ENCODE measurements at places on chromosomes 13 and 19.

GRCh38 chr19:7534531-7535046 lies 928 bp upstream of the PNPLA6 start:
- DNase-seq = peak; percentile 81

- no peak for DNase-seq
Observed at GRCh38 chr13:110116072-110116487, 190.9 kb downstream of the COL4A1 start.

DNA sequence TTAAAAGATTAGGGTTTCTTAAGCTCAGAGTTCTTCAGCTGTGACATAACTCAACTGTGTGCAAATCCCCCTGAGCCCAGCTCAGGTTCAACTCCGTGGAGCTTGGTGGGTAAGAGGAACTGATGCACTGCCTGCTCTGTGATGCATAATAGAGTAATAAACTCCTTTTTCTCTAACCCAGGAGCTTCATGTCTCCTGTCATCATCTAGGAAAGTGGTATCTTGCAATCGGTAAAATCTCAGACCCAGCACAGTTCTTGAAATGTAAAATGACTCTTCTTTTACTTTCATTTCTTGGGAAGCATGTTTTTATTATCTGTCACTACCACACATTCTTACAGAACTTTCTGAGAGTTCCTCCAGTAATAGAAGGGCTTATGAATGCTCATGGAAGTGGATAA lies 123.8 kb upstream of the PCDH9 start:
- DNase-seq = no peak

GRCh38 chr19:2164020-2164998 lies 576 bp downstream of the DOT1L start:
- DNase-seq = no peak

- peak; percentile 76 for DNase-seq
Observed at GRCh38 chr19:4140237-4140711, 13.2 kb upstream of the CREB3L3 start.

DNA sequence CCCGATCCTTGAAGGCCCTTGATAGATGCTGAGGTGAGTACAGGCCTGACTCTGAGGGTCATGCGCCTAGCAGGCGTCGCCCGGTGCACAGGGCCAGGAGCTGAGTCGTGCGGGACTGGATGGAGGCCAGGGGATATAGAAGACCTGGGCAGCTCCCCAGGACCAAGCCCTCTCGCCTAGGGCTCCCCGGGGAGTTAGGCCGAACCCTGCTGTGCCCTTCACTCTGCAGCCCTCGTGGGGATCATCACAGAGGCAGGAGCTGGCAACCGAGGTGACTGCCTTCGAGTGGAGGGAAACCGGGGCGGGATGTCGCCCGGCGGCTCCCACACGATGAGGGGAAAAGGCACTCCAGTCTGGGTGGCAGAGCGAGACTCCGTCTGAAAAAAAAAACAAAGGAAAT lies 11.7 kb downstream of the CSNK1G2 start:
- no peak for DNase-seq

DNA sequence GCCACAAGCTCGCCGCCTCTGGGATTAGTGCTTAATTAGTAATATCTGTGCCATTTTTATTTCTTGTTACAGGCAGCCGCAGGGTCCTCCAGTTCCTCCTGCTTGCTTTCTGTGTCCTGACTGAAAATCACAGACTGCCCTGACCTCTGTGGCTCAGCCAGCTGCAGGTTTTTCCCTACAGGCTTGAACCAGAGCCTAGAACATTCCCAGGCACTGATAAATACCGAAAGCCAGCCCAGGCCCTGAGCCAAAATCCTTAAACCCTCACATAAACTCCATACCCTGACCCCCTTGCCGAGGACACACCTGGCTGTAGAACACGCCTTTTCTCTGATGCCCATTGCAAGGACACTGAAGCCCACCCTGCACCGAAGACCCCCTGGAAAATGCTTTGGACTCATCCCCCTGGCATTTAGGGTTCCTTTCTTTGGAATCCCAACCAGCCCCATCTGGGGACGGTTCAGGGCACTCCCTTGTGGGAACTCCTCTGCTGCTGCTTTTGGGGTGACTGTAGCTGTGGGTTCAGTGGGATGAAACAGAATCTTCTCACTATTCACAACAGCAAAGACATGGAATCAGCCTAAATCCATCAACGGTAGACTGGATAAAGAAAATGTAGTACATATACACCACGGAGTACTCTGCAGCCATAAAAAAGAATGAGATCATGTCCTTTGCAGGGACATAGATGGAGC lies 15.5 kb downstream of the DPP9 start:
- no peak for DNase-seq

DNA sequence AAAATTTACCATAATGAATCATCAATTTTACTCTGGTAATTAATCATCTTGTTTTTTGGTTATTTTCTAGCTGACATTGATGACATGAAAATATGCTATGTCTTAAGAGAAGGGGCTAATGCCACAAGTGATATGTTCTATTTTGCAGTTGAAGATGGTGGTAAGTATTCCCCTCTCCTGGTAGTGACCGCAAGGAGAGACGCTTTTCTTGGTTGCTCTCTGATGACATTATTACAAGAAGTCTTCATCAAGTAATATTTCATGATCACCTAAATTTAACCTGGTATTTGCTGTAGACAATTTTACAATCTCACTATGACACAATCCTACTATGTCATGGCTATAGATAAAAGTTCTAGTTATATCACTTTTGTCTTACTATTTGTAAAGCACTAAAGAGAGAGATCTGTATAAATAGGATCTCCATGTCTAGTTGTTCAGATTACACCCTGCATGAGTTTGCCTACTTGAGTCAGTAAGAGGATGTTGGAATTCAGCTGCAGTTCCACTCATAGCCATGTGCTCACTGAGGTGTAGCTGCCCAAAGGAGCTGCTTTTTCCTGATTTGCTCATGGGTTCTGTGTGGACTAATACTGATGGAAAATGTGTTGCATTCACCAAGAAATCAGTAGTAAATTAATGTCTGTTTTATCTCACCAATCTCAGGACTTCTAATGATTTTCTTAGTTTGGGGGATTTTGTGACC lies 10.9 kb downstream of the FREM2 start:
- no peak for DNase-seq

GRCh38 chr13:81117416-81117815 lies 776.5 kb upstream of the SPRY2 start:
- DNase-seq = no peak

DNA sequence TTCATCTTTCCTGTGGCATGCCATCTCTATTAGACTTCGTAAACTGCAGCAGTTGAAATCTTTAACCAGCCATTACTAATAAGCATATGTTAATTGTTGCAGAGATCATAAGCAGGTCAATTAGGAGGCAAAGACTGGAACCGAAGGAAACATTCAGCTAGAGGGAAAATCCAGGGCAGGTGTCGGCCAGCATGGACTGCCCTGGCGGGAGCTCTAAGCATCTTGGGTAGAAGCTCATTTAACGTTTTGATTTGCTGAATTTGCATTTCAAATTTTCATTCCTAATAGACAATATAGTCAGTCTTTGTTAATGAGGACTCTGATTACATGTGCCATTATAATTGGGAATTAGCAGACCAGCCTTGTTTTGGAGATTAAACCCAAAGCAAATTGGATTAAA lies 238.6 kb downstream of the POU4F1 start:
- DNase-seq = peak; percentile 79

GRCh38 chr19:34088292-34088691 lies 84.0 kb upstream of the LSM14A start:
- DNase-seq = no peak

DNA sequence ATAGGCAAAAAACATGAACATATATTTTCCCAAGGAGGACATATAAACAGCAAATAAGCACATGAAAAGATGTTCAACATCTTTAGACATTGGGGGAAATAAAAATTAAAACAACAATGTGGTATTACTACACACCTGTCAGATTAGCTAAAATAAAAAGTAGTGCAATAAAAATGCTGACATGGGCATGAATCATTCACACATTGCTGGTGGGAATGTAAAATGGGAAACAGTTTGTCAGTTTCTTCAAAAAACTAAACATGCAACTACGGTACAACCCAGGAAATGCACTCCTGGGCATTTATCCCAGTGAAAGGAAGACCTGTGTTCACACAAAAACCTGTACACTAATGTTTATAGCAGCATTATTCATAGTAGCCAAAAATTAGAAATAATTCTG lies 5.3 kb upstream of the SUCLA2 start:
- no peak for DNase-seq

DNA sequence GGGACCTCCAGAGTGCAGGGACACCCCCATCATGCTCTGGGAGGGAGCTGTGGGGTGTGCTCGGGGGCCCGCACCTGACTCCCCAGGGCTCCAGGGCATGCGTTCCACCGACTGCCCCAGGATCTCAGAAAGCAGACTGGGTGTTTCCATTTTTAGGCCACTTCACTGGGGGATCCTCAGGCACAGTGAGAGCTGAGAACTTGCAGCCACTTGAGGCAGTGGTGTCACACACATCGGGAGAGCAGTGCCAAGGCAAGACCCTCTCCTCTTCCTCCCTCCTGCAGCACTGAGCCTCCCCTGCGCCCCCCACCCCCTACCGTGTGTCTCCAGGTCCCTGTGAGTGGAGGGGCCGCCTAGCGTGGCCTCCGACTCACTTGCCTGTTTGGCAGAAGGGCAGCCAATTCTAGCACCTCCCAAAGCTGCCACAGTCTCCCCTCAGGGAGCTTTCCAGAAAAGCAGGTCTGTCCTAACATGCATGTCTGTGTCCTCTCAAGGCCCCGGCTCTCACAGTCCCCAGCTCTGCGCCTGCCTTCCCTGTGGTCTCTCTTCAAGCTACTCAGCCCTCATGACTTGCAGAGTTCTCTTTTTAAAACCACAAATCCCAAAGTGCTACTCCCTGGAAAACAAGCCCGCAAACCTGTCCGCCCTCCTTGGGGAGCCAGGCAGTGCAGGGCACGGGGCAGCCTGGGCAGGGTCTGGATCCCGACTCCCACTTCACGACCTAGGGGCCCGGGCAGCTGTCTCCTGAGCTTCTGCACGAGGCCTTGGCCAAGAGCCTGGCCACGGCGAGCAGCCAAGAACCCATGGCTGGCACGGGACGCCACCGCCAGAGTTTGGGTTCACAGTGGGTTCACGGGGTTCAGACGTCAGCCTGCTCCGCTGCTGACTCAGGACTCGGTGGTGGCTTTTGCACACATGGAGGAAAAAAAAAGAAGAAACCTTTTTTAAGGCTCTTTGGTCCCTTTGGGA lies 94.1 kb downstream of the STK24 start:
- peak; percentile 28 for DNase-seq

DNA sequence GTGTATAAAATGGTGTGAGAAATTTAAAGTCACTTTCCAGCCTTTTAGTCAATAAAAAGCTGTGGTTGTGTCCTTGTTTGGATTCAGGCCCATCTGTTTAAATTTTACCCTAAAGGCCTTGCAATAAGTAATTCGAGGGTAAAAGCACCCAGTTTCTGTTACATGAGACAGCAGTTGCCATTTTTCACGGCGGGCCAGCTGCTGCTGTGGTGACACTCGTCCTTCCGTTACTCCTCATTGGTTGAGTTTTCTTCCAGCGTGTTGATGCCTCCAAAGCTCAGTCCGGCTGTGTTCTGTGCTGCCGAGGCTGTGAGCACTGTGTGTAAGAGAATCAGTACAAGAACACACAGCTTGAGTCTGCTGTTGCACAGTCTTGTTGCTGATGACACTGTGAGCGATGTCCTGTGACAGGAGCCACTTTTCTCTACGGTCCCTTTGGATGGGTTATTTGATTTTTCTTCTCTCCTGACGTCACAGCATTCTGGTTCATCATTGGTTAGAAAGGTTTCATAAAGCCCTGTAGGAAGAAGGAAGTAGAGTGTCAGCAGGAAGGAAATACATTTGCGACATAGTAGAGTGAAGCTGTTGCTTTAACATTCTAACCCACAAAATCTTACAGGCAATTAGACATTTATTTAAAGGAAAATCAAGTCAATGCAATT lies 602.5 kb upstream of the ARGLU1 start:
- peak; percentile 34 for DNase-seq

DNA sequence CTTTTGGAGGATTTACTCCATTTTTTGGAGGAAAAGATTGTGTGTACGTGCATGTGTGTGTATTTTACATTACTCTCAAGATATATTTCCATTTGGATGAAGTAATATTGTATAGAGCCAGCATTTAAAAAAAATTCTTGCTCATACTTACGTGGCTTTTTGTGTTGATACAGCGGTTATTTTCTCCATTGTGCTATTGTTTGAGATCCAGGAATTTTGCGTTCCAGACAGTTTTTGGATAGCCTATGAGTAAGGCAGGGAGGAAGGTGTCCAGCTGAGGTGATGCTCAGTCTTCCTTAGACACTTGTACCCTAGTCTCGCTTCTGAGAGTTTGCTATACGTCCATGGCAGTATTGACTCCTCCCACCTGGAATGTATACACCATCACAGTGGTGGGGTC lies 92.2 kb upstream of the ARHGEF7 start:
- DNase-seq = no peak
